ENCODE measurements at places on chromosomes 5 and 9.
A peak's percentile ranks its signal among the peaks of the same experiment; 100 is the strongest.

GRCh38 chr9:82930116-82930515, 132.8 kb downstream of the RASEF start:
- no peak for DNase-seq

DNA sequence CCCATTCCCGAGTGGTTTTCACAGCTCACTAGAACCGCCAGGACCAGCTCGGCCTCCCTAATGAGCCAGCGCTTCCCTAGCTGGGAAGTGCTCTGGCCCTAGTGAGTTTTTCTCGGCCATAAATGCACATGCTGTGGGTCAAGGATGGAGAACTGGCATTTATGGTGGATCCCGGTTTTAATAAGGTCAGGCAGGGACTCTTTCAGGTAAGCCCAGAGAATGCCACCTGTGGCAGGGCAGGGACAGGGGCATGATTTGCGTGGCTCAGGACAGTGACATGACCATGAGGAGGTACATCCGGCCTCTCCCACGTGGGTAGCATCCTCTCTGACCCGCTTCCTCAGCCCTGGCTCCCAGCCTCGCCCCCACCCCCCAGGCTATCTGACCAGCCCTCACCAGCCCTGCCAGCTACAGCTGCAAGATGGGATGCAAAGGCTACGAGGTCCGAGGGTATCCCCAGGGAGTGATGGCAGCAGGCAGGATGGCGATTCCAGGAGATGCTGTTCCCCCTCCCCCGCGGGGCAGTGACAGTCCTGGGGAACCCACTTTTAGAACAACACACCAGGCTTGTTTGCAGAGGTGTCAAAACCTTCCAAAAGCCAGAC, 60.3 kb upstream of the ADAMTS2 start:
- no peak for DNase-seq

DNA sequence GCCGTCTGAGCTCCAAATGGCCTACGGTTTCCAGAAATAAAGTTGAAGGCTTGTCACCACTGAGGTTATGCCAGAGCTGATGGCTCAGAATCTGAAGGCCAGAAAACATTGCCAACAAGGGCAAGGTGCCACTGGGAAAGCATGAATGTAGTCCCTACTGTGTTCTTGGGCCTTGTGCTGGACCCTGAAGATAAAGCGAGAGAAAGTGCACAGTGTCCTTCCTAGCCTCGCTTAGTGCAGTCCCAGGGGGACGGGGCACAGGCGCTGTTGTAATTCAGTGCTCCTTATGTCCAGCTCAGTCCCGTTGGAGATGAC, 84.5 kb downstream of the NDFIP1 start:
- DNase-seq = no peak

DNA sequence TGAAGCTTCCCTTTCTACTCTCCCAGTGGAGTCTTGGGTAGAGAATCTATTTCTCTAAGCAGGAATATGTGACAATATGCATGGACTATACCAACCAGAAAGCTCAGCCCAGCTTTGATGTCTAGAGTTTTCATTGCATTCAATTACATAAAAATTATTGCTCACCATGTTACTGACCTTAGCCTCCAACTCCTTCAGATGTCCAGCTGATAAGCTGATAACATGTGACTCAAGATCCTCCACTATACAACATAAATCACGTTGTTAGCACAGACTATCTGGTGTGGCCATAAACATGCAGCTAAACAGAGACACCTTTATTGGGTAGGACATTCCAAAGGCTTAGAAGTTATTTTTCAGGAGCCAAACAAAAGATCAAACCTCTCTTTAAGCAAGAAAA, 1168.2 kb downstream of the CDH12 start:
- DNase-seq = no peak

DNA sequence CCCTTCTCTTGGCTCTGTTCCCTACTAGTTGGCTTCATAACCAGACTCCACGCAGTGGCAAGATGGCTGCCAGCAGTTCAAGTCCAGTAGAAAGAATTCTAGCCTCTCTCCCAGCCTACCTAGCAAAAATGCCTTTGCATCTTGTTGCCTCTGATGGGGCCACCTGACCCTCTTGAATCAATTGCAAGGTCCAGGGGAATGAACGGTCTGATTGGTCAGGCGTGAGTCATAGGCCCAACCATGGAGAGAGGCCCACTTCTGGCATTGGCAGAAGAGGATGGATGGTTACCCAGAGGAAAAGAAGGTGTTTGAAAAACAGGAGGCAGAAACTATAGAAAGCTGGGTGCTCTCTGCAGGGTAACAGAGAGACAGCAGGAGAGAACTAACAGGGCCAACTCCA, 622.6 kb downstream of the CCDC171 start:
- DNase-seq = no peak

DNA sequence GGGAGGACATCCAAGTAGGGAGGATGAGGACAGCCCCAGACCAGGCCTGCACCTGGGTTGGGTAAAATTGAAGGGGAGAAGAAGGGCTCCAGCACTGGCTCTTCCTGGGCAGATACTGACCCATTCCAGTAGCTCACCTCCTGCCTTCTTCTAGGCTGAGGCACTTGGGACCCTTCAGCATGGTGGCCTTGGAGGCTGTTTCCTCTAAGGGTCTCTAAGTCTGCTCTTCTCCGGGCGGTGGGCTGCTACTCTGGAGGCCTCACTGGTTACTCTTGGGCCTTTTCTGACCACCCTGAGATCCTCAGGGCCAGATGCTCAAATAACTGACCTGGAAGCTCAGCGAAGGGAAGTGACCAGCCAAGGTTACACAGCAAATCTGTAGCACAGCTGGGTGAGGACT, 2.8 kb upstream of the TIFAB start:
- DNase-seq = no peak

DNA sequence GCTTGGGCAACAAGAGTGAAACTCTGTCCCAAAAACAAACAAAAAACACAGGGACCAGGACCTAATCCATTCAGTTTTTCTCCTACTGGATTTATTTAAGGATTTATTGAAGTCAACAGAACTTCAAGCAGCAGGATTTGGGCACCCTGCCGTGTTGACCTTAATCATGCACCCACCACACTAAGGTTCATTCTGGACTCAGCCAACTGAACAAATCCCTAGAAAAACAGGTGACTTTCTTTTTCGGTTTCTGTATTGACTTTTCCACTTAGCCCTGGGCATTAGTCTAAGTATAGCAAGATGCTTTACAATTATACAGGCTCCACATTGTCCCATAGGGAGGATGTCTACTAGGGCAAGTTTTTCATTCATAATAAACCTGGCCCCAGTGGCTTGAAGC, 30.0 kb downstream of the ZNF131 start:
- no peak for DNase-seq

- DNase-seq = peak; percentile 49
Observed at GRCh38 chr9:136312436-136312835, 8.5 kb upstream of the CCDC187 start.

DNA sequence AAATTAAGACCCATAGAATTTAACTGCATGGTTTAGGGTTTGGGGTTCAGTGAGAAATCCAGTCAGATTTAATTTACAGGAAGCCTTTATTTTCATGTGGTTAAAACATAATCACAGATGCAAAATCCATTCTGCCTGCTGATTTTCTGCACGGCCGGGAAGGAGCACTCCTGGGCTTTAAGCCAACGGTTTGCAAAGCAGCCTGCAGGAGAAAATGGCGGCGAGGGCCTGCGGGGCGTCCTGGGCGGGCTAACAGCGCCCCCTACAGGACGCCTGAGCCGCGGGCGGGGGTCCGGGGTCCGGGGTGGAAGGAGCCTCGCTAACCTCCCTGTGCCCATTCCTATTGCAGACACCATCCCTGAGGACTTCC, 47.6 kb downstream of the THBS4 start:
- DNase-seq = peak; percentile 74

GRCh38 chr5:173501271-173501670, 115.2 kb downstream of the BOD1 start:
- no peak for DNase-seq

DNA sequence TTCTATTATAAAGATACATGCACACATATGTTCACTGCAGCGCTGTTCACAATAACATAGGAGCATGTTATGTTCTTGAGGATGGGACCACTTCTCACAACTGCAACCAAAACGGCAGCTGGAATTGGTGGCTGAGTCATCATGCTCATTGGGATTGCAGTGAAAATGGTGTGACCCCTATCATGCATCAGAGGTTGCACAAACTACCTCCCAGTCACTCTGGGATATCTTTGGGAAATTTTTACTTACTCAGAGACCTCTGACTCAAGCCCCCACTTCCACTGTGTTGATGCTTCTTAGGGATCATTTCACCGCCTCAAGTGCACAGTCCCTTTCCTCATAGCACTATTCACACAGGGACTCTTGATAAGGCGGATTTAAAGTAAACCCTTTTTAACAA, 474.1 kb downstream of the BNC2 start:
- DNase-seq = no peak

GRCh38 chr5:173316339-173317020, 11.7 kb downstream of the STC2 start:
- DNase-seq = no peak

- peak; percentile 89 for DNase-seq
Observed at GRCh38 chr9:137550231-137550621, at the start of gene PNPLA7. Gene PNPLA7 (minus strand): TSS chr9:137550402. CDS start chr9:137550197, 205 bp downstream.

DNA sequence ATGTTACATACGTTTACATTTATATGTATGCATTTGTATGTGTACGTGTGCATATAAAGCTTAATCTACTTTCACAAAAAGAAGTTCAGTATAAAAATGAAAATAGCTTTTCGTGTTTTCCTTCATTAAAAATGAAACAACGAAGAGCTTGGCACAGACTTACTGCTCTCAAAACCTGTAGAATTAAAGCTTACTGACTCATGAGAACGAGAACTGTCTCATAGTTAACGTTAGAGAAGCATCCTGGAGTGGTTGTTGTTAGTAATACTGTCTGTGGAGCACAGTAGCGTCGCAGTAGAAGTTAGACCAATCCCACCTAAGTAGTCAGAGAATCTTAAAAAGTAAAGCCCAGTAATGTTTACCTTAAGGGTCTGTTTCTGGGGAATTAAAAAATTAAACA, 1.3 kb downstream of the MAT2B start:
- peak; percentile 17 for DNase-seq

DNA sequence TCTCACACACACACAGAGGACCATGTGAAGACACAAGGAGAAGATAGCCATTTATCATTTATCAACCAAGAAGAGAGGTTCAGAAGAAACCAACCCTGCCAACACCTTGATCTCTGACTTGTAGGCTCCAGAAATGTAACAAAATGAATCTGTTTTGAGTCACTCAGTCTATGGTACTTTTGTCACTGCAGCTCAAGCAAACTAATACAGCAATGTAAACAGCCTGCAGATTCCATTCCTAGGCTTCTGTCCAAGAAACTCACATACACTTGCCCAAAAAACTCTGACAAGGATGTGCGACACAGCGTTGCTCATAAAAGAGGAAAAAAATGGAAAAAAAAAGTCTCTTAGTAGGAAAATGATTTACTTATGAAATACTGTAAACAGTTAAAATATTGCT, 33.4 kb downstream of the TRIM36 start:
- DNase-seq = no peak

DNA sequence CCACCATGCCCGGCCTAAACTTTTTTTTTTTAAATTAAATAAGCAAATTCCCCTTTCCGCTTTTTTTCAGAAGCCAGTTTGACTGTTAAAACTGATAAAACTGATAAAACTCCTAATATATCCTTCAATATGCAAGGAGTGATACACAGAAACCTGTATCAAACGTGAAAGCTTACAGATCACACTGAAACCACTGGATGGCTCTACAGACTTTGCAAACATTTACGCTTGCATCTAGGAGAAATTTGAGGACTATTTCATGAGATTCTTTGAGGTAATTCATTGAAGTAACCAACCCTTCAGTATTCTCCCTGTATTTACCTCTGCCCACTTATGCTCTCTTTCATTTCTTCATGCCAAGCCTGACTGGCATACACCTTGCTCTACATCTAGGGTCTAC, 40.6 kb upstream of the CHD1 start:
- DNase-seq = no peak

DNA sequence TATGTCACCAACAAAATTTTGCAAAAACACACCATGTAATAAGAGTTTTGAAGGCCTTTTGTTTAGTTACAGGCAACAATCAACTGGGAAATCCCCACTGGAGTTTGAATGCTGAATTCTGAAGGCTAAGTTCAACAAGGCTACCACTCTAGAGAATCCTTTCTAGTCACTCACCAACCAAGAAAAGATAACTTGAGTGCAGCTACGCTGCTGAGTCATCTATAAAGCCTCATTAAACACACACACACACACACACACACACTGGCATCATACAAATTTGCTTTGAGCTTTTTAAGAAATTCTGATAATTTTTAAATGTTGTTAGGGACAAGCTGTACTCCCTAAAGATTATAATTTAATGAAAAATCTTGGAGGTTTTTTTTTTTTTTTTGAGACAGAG, 219.6 kb downstream of the DENND1A start:
- DNase-seq = no peak

GRCh38 chr5:169716287-169716686, 79.2 kb downstream of the DOCK2 start:
- no peak for DNase-seq

GRCh38 chr9:20511686-20512085, 110.6 kb downstream of the MLLT3 start:
- no peak for DNase-seq

DNA sequence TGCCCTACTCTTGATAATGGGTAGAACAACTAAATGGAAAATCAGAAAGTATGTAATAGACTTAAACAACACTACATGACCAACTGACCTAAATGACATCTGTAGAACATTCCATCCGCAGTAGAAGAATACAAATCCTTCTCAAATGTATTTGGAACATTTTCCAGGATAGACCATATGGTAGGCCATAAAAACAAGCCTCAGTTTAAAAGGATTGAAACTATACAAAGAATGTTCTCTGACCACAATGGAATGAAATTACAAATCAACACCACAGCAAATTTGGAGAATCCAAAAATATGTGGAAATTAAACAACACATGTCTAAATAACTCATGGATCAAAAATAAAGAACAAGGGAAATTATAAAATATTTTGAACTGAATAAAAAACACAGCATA, 189.2 kb downstream of the NDUFS4 start:
- DNase-seq = no peak

DNA sequence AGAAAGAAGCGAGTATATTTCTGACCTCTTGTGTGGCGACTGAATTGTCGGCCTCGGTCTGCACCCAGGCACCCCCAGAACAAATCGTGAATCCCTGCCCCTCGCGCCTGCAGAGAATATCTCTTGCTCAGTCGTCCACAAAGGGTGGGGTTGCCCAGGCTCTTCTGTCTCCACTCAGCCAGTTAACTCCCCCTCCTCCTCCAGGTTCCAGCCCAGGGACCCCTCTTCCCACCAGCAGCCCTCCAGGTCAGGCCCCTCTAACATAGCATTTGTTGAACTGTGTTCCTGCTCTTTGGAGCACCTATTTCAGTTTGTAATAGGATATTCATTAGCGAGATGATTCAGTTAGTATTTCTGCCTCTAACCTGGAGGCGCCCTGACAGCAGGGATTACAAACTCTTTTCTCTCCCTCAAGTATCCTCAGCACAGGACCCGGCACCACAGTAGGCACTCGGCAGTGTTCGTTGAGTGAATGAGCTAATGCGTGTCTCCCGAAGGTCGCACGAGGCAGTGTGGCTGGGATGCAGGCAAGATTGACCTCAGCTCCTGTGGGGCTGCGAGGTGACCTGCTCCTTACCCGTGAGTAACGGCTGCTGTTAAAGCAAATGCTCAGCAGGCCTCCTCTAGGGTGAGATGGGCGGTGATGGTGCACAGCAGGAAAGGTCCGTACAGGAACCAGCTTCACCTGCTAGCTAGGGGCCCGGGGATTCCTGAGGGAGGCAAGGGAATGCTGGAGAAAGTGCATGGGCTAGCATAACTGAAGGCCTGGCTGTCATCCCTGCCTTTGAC, 25.8 kb downstream of the ZBTB34 start:
- DNase-seq = no peak

- no peak for DNase-seq
Observed at GRCh38 chr5:35336230-35336629, 105.9 kb upstream of the PRLR start.

- DNase-seq = peak; percentile 62
Observed at GRCh38 chr5:84693256-84693655, 308.6 kb upstream of the EDIL3 start.
